Astrocyte (in vitro differentiated cells and primary cell): ENCODE measurements at places on chromosomes 3 and 15. TPM values are rescaled to one million over a fixed set of nuclear protein-coding genes. Genes with fewer than 3 reads are reported as not detected.

- H3K36me3 ChIP-seq, result no peaks in the 10 kb centered on the region
- H3K4me3 ChIP-seq, result no peak overlapping the region
- H3K27me3 ChIP-seq, result peaks cover 6% of the 10 kb centered on the region
- peak; percentile 44 for DNase-seq
- no peak overlapping the region for H3K27ac ChIP-seq
These were observed 71.9 kb upstream of the SPATA12 start for GRCh38 chr3:56988458-56989168.

The NTRK3 gene
- 12.9 and 14.5 TPM in 2 replicates for total RNA-seq

DNA sequence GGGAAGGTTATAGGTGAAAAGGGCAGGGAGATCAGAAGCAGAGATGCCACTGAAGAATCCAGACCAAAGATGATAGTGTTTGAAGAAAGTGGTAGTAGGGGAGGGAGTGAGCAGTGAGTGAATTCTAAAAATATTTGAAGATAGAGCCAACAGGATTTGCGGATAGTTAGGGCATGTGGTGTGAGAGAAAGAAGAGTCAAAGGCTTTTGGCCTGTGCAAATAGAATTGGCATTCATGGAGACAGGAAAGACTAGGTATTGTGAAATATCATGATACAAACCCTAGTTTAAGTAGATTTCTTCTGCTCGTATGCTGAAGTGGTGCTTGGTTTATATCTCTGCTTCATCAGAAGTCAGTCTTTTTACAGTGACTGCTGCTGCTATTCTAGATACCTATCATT, 224.2 kb upstream of the CFAP20DC start:
- peak; percentile 53 for DNase-seq
- H3K27ac ChIP-seq, result no peak overlapping the region
- H3K4me3 ChIP-seq, result no peak overlapping the region
- H3K27me3 ChIP-seq, result no peaks in the 10 kb centered on the region
- no peaks in the 10 kb centered on the region for H3K36me3 ChIP-seq
- H3K4me1 ChIP-seq, result no peaks in the 10 kb centered on the region

The ADIPOQ gene
- total RNA-seq, result not detected in 2 replicates

DNA sequence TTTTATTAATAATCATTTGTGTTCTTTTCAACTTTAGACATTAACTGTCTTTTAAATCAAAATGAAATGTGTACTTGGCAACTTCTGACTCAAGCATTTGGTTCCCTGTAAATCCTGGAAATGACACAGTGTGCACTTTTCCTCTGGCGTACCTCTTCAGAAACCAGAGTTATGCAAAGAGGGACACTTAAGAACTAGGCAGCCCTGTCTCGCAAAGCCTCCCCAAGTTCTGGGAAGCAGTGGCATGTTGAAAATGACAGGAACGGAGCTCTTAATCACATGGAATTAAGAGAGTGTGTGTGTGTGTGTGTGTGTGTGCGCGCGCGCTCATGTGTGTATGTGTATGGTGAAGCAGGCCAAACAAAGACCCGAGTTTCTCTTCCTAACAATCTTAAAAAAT, 707.4 kb downstream of the MECOM start:
- H3K4me3 ChIP-seq, result no peak overlapping the region
- H3K27ac ChIP-seq, result no peak overlapping the region
- no peaks in the 10 kb centered on the region for H3K27me3 ChIP-seq
- peaks cover 5% of the 10 kb centered on the region for H3K4me1 ChIP-seq
- no peak for DNase-seq

The A4GNT gene
- total RNA-seq, result not detected in 2 replicates

DNA sequence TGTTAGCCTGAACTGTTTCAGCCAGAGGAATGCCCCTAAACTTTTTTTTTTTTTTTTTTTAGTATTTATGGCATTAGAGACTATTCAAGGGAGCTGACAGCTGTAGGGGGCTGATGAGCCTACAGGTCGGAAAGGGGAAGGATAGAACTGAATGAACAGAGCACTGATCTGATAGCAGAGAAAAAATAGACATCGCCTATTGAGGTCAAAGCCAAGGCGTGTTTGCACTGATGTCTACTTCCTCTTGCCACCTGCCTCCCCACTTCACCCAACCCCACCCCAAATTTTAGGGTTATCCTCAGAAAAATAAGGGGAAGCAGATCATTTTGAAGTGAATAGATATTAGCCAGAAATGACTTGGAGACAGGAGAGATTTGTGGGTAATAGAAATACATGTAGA, 3.0 kb upstream of the ZMAT3 start:
- H3K27me3 ChIP-seq, result no peaks in the 10 kb centered on the region
- H3K4me3 ChIP-seq, result no peak overlapping the region
- no peak for DNase-seq
- no peaks in the 10 kb centered on the region for H3K36me3 ChIP-seq

The TF gene
- 0.34 and 1.3 TPM in 2 replicates for total RNA-seq

- H3K36me3 ChIP-seq, result no peaks in the 10 kb centered on the region
- no peak for DNase-seq
- H3K4me3 ChIP-seq, result no peak overlapping the region
- peaks cover 12% of the 10 kb centered on the region for H3K27me3 ChIP-seq
- H3K4me1 ChIP-seq, result no peaks in the 10 kb centered on the region
These were observed 111.8 kb upstream of the PROK2 start for GRCh38 chr3:71896751-71897150.

DNA sequence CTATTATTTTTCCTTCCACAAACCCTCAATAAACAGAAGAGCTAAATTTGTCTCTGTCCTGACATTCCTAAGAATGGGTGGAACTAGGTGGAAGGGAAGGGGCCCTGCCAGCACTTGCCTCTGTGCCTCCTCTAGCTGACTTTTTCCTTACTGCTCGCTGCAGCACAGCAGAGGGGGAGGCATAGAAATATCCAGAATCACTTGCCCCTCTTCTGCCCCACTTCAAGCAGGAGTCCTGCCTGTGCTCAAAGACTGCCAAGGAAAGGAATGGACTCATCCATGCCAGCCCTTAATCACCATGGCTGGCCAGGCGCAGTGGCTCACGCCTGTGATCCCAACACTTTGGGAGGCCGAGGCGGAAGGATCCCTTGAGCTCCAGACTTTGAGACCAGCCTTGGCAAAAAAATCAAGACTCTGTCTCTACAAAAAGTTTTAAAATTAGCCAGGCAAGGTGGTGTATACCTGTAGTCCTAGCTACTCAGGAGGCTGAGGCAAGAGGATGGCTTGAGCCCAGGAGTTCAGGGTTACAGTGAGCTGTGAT, 51.8 kb downstream of the ADCY5 start:
- no peaks in the 10 kb centered on the region for H3K36me3 ChIP-seq
- DNase-seq, result no peak
- peaks cover 40% of the 10 kb centered on the region for H3K27me3 ChIP-seq
- H3K4me3 ChIP-seq, result no peak overlapping the region

The ZNF660 gene
- total RNA-seq, result 5.5 and 6.7 TPM in 2 replicates
